ENCODE measurements at places on chromosomes 5 and 9. TPM values are rescaled to one million over a fixed set of nuclear protein-coding genes. Genes with fewer than 3 reads are reported as not detected.

DNA sequence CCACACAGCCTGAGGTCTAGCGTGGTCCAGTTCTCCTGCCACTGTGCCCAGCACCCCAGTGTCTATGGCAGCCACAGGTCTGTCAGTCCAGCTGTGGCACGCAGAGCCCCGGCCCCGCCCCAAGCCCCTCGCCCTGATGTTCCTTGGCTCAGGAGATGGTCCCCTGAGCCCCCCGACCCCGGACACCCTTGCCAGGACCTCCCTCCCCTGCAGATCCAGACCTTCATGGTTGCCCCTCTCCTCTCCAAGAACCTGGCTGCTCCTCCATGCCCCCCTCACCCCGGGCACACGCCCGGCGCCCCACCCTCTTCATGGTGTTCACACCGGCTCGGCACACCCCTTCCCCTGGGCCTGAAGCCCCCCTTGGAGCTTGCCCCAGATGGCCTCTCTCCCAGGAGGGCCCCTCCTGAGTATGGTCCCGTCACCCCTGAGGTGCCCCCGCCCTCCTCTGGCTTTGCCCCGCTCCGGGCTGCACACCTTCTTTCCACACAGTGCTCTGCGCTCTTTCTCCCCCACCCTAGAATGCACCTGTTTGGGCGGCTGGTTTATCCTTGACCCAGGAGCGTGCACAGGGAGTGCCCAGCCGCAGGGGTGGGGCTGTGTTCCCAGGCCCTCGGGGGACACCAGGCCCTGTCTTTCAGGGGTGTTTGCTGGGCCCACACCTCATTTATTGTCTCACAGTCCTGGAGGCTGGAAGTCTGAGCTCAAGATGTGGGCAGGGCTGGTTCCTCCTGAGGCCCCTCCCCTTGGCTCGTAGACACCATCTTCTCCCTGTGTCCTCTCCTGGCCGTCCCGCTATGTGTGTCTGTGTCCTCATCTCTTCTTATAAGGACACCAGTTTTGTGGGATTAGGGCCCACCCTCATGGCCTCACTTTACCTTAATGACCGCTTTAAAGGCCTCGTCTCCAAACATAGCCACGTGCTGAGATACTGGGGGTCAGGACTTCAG is 37.6 kb downstream of the KCNT1 start:
- H3K27me3 ChIP-seq = no peaks in the 10 kb centered on the region
- no peaks in the 10 kb centered on the region for H3K4me1 ChIP-seq
- H3K4me3 ChIP-seq = no peak overlapping the region
- H3K36me3 ChIP-seq = no peaks in the 10 kb centered on the region
- no peak for DNase-seq

DNA sequence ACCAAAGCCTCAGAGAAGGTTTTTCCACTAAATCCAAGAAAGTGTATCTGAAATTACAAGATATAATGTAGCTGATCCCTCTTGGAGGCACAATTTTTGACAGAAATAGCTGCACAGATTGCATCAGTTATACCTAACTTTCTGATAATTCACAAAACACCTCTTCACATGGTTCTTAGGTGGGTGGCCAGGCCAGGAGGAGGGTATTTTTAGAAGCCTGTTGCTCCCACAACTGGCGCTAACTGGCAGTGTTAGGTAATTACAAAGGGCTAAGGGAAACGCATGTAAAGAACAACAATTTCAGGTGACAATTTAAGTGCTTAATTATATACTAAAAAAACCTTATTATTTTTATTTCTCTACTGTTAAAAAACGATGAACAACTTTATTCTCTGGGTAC is 247.9 kb downstream of the BNC2 start:
- no peak overlapping the region for H3K4me3 ChIP-seq
- no peak for DNase-seq
- H3K36me3 ChIP-seq = no peaks in the 10 kb centered on the region
- H3K4me1 ChIP-seq = peaks cover 28% of the 10 kb centered on the region
- no peak overlapping the region for H3K27ac ChIP-seq
- no peaks in the 10 kb centered on the region for H3K27me3 ChIP-seq

DNA sequence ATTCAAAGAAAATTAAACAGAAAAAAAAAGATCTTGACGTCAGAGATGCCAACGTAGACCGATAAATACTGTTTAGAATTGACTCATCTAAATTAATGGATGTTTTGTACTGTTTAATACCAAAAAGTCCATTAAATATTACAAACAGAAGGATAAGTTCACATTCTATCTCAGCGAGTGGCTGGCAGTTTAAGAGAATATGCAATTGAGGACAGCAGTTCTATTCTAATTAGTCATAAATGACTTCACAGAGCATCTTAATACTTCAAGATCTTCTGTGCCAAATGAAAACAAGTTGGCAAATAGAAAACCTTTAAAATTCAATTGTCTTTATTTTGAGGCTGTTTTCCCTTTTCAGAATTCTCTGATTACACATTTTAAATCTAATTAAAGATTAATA is 326.6 kb upstream of the NREP start:
- H3K4me3 ChIP-seq = no peak overlapping the region
- DNase-seq = no peak
- H3K4me1 ChIP-seq = no peaks in the 10 kb centered on the region
- no peaks in the 10 kb centered on the region for H3K36me3 ChIP-seq

DNA sequence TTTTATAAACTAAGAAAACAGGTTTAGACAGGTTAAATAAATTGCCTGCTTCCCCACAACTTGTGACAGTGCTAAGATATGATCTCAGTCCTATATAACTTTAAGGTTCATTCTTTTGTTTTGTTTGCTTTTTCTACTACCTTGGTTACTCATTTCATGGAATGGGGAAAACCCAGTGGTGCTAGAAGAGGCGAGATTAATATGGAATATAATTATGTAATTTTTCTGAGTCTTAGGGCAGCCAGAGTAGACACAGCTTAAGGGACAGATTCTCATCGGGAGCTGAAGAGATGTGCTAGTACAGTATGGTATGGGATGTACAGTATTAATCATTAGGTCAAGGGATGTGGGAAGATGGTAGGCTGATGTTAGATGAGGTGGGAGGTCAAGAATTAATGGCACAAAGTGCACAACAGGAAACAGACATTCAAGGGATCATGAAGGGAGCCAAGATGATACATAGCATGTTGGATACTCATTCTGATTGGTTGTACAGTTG is 6.2 kb downstream of the TRIM32 start:
- H3K4me1 ChIP-seq = peaks cover 10% of the 10 kb centered on the region
- no peak for DNase-seq
- H3K4me3 ChIP-seq = no peak overlapping the region

- H3K36me3 ChIP-seq = no peaks in the 10 kb centered on the region
- H3K27me3 ChIP-seq = no peaks in the 10 kb centered on the region
- no peak overlapping the region for H3K4me3 ChIP-seq
- no peak overlapping the region for H3K27ac ChIP-seq
- no peak for DNase-seq
These were observed 95.6 kb downstream of the GNAQ start for GRCh38 chr9:77935974-77936373.

GRCh38 chr9:101398068-101398929 is at the start of the genes MRPL50 and ZNF189:
Gene MRPL50 (minus strand): TSS chr9:101398618. CDS start chr9:101398592, 26 bp downstream.
Gene ZNF189 (plus strand): TSS chr9:101398851. CDS start chr9:101399157, 306 bp downstream.
- peaks cover 20% of the 10 kb centered on the region for H3K36me3 ChIP-seq
- peaks cover 8% of the 10 kb centered on the region for H3K4me1 ChIP-seq
- peak; percentile 100 for DNase-seq

DNA sequence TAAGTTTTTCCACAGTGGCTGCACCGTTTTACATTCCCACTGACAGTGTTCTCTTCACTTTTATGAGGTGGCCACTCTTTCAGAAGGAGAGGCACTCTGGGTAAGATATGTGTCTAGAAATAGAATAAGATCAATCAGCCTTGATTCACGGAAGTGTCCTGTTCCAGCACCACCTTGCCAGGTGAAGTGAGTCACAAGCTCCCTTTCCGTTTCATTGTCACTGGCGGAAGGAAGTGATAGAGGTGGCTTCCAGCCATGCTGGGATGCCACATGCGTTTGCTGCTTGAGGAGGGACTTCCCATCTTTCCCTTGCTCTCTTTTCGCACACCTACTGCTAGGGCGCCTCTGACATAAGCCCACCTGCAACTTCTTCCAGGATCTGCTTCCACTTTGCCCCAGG is 217.1 kb downstream of the PIK3R1 start:
- no peaks in the 10 kb centered on the region for H3K36me3 ChIP-seq
- H3K27ac ChIP-seq = no peak overlapping the region
- no peak for DNase-seq
- no peaks in the 10 kb centered on the region for H3K27me3 ChIP-seq
- peaks cover 13% of the 10 kb centered on the region for H3K4me1 ChIP-seq
- H3K4me3 ChIP-seq = no peak overlapping the region

DNA sequence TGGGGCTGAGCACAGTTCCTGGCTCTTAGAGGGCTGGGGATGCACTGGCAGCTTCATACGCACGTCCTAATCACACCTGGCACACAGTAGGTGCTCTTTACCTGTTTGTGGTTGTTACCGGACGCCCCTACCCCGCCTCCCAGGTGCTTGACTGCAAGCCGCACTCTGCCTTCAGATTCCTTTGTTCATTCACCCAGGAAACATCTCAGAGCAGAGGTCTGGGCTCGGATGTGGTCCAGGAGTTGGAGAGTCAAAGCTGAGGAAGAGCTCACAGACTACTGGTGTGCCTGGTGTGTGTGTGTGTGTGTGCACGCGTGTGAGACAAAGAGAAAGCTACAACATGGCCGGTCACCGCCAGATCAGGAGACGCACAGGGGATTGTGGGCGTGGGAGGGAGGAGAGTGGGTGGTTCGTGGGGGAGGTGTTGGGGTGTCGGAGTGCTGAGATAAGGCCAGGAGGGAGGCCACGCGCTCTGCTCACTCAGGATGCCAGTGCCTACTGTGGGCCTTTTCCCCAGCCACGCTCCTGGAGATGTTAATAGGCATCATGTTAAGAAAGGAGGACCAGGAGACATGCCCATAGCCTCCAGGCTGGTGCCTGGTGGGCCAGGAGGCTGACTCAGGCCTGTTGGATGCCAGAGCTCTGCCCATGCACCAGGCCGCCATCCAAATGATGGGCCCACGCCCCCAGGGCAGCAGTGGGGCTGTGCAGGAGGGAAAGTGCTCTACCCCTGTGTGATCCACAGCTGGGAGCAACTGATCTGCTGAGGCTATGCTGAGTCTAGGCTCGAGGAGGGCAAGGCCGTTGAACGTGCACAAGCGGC is 39.9 kb downstream of the CRB2 start:
- no peak overlapping the region for H3K4me3 ChIP-seq
- H3K36me3 ChIP-seq = no peaks in the 10 kb centered on the region
- no peak overlapping the region for H3K27ac ChIP-seq
- DNase-seq = no peak

DNA sequence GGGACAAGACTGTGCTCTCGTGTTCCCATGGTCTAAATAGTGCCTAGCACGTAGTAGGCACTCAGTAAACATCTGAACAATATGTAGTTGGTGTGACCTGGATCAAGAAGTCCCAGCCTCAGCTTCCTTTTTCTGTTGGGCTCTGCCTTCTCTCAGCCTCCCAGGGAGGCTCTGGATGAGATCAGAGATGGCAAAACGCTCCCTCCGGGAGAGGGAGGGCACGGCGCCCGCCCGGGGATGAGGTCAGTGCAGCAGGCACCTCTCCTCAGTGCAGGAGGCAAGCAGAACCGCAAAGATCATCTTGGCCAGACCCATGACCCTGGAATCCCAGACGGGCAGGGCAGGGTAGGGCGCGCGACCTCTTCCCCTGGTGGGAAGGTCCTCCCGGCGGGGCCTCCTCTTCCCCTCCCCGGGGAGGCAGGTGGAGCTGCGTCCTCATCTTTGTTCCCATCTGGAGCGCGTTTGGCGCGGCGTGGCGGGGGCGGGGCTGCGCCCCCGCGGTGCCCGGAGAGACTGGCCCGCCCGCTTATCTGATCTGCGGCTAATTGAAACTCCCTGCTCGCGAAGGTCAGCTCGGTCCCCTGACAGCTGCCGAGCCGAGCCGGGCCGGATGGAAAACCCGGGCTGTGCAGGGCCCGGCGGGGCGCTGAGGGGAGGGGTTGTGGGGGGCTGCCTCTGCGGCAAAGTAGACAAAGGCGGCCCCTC is 60.9 kb downstream of the CXXC5 start:
- peak overlapping the region; percentile 11 for H3K4me3 ChIP-seq
- peak overlapping the region; percentile 11 for H3K27ac ChIP-seq
- no peaks in the 10 kb centered on the region for H3K27me3 ChIP-seq
- peaks cover 5% of the 10 kb centered on the region for H3K4me1 ChIP-seq
- H3K36me3 ChIP-seq = no peaks in the 10 kb centered on the region

DNA sequence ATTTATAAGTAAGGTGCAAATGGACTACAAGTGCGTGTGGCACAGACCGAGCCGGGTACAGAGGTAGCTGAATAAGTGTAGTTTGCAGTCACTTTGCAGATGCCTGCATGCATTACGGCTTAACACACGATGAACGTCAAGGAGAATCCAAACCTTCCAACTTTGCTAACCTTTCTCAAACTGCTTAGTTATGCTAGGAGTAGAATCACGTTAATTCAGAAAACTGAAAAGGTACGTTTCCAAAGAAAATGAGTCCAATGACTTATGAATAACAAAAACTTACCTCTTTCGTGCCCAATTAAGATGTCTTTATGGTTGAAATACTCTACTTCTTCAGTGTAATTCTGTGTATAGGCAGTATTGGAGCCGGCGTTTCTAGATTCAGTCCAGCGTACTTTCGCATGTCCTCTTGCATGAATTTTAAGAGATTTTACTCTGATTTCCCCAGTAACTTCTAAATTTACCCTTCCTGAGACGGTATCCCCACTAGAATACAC is 539 bp downstream of the ARRDC3 start:
- no peaks in the 10 kb centered on the region for H3K27me3 ChIP-seq
- H3K27ac ChIP-seq = peak overlapping the region; percentile 100
- H3K4me1 ChIP-seq = no peaks in the 10 kb centered on the region
- H3K4me3 ChIP-seq = peak overlapping the region; percentile 92
- peak; percentile 50 for DNase-seq

DNA sequence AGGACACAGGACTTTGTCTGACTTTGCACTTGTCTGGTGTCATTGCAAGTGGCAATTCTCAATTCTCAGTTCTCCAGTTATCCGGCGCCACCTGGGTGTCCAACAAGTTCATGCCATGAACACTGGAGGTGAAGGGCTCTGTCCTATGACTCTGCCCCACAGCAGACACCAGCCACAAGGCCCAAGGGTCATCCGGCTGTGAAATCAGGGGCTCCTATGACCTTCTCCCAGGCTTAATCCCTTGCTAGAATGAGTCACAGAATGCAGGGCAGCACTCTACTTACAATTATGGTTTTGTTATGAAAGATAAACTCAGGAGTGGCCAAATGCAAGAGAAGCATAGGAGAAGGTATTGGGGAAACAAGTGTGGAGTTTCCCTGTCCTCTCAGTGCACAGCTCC is 392.0 kb downstream of the GADD45G start:
- H3K36me3 ChIP-seq = no peaks in the 10 kb centered on the region
- DNase-seq = no peak
- no peaks in the 10 kb centered on the region for H3K27me3 ChIP-seq
- H3K27ac ChIP-seq = no peak overlapping the region
- H3K4me3 ChIP-seq = no peak overlapping the region

NDST1 gene
- 11.7 TPM for polyA plus RNA-seq

SLC12A2 gene
- 3.8 TPM for polyA plus RNA-seq

SLC25A2 gene
- polyA plus RNA-seq = not detected

OR2K2 gene
- polyA plus RNA-seq = not detected

CCNI2 gene
- polyA plus RNA-seq = 3.8 TPM

All from kidney (tissue), 22 donors.